ENCODE measurements at places on chromosomes 16 and 17. TPM values are rescaled to one million over a fixed set of nuclear protein-coding genes. Genes with fewer than 3 reads are reported as not detected.

DNA sequence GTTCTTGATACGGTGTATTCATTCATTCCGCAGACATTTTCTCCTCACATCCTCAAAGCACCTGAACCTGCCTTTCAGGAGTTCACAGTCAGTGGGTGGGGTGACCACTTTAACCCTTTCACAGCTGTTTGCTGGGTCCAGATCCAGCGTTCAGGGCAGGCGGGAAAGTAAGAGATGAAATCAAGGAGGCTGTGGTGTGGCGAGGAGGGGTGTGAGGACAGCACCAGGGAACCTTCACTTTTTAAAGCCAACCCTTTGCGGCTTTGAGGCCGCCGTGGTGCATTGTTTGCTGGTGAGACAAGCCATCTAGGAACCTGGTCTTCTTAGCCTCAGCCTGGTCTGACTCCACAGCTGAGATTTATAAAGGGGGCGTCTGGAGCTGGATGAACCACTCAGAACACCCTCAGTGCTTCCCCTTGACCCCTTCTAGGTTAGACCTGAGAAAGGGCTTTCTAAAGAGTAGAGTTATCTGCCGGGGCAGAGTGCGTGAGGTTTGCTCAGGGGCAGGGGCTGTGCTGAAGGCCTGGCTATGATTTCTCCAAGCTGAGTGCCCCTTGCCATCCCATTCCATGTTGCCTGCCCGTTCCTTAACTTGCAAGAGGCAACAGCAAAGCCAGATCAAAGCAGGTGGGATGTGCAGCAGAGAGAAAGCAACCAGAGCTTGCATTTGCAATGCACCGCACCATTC, 933 bp downstream of the CCR7 start:
- no peak for DNase-seq

DNA sequence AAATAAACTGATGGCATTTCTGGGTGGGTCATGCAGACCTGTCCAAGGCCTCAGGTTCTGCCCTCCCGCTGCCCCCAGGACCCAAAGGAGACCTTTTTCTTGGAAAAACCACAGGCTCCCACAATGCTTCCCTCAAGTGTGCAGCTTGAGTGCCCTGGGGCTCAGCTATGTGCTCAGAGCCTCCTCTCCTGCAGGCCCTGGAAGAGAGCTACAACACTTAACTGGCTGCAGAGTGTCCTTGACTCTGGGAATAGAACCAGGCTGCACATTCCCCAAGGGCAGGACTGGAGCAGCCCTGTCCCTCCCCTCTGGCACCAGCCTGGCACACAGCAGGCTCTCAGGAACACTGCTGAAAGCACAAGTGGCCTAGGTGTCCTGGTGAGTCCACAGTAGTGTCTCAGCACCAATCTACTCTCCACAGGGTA, 4.8 kb upstream of the SREBF1 start:
- peak; percentile 81 for DNase-seq

DNA sequence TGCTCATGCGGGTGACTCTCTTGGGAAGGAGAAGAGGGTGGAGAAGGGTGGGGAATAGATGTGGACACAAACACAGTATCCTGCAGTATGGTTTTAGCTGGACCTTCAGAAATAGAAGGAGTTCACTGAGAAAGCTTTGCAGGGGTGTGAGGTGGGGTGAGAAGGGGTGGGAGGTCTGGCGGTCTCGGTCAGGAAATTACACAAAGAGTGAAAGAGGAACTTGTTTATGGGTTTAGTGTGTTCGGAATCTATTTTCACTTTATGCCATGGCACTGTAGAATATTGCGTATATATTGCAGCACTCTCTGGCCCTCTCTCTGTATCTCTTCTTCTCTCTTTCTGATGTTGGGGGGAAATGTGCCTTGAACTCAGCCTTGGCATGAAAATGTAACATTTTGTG, 148.2 kb upstream of the GOT2 start:
- DNase-seq: no peak

DNA sequence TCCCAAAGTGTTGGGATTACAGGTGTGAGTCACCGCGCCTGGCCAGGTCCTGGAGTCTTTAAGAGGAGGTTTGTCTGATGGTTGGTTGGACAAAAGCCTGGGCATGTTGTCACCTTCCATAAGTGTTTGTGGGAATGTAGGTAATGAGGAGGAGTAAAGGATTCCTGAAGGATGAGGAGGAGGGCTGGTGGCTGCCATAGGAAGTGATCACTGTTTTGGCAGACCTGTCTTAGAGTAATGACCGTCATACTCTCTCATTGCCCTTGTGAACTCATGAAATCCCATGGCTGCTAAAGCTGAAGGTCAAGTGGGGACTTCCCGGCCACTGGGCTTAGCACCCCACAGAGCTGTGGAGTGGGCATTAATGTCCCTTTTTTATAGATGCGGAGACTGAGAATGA, 40.5 kb downstream of the TENT4B start:
- DNase-seq: no peak

DNA sequence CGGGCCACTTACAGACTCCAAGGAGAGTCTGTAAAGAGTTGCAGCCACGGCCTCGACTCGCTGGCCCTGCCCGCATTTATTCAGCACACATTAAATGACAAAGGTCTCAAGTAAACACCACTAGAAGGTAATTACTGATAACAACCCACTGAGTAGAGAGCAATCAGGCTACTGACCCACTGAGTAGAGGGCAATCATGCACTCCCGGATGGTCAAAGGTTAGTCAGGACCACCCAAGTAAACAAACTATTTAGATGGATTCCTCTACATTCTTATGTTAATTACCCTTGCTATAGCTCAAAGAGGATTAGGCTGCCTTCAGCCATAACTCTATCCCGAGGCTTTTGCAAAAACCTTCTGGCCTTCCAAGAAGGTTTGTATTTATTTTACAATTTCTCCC, 30.7 kb upstream of the ZNF267 start:
- no peak for DNase-seq

DNA sequence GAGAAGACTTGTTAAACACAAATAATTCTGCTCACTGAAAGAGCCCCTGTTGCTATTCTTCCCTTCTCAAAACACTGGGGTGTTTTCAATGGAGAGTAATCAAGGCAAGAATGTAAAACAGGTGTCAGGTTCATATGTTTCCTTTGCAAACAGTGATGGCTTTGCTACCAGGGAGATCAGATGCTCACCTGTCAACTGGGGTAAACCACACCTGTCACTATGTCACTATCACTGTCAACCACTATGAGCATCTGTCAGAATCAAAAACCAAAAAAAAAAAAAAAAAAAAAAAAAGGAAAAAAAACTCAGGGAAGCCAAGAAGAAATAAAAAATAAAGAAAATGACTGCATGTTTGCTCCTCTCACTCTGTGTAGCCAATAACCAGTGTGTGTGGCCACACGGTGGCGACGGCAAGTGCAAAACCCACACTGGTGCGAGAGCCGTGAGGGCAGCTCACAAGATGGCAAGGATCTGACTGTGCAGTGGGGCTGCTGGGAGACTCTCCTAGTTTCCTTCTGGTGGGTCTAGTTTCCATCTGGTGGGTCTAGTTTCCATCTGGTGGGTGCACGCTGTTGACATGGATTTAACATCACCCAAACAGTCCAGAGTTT, 22.7 kb downstream of the USP22 start:
- no peak for DNase-seq

- DNase-seq: no peak
Measured at GRCh38 chr16:19225651-19226050, 57.6 kb downstream of the SYT17 start.

- no peak for DNase-seq
Measured at GRCh38 chr17:77474292-77474988, 333.7 kb downstream of the SEC14L1 start.

- no peak for DNase-seq
Measured at GRCh38 chr16:56423584-56424403, 1.6 kb downstream of the AMFR start.

- DNase-seq: no peak
Measured at GRCh38 chr17:9095390-9095789, 74.1 kb downstream of the NTN1 start.

DNA sequence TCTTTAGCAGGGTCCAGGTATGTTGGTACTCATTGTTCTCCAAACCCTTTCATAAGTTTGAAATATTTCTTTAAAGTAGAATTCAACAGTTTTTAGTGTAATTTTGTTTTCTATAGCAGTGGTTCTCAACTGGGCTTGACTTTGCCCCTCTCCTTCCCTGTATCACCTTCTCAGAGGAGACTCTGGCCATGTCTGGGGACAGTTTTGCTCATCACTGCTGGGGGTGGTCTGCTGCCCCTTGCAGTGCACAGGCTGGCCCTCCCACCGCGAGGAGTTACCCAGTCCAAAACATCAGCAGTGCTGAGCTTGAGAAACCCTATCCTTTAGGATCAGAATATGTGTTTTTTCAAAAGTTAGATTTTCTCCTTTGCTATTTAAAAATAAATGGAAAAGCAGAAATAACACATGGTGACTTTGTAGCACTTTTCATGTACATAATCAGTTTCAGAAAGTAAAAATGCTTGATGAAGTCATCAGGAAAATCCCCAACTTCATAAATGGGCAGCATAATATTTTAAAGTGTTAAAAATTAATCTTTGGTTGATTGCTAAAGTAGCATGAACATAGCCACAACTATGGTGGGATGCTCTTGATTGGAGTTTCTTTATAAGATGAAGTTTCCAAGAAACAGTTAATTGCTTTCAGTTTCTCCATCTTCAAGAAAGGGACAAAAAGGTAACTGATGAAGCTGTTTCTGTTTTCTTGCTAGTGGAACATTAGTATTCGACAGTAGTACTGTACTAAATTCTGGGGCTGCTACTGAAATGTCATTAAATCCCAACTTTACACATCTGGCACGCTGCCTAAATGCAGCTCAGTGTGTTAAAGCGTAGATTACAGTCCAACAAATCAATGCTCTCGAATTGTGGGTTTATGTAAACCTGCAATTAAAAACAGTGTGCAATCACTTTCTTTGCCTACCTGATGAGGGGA, 70.3 kb downstream of the NETO2 start:
- no peak for DNase-seq

DNA sequence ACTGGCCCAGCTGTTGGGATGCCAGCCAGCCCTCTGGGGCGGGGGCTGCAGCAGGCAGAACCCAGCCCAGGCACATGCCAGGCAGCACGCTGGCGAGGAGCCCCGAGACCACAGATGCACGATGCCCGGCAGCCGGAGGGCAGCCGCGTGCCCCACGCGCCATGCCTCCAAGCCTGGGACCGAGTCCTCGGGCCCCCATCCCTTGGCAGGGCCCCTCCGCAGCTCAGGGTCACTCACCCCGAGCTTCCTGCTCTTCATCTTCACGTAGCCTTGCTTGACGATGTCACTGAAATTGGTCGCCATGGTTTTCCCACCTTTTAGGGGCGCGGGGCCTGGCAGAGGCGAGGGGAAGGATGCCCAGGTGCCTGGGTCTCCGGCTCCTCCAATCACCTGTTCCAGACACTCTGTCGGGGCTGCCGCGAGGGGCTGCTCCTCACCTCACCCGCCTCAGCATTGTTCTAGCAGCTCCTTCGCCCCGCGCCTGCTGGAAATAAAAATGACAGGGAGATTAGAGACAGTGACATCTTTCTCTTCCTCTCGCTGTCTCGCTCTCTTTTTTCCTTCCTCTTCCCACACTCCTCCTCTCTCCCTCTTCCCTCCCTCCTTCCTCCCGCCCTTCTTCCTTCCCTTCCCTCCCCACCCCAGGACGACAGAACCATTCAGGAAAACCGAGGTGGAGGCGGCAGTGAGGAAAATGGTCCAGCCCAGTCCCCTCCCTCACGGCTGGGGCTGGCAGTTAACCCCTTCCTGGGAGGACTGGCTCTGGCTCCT, 6.9 kb downstream of the DOK4 start:
- DNase-seq: no peak

DNA sequence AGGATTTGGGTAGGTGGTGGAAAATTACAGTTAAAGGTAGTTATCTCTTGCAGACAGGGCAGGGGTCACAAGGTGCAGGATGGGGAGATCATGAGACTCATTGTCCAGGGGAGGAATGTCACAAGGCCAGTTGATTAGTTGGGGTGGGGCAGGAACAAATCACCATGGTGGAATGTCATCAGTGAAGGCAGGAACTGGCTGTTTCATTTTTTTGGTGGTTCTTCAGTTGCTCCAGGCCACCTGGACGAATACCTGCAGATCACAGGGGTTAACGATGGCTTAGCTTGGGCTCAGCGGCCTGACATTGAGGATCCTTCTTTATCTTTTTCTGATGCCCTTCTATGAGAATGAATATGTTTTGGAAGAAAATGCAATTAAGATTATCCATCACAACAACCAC, 87.1 kb downstream of the KPNA2 start:
- DNase-seq: no peak

GRCh38 chr16:2692948-2693651, 10.8 kb downstream of the KCTD5 start:
- no peak for DNase-seq

- no peak for DNase-seq
Measured at GRCh38 chr17:83008526-83008925, 70.9 kb upstream of the METRNL start.

DNA sequence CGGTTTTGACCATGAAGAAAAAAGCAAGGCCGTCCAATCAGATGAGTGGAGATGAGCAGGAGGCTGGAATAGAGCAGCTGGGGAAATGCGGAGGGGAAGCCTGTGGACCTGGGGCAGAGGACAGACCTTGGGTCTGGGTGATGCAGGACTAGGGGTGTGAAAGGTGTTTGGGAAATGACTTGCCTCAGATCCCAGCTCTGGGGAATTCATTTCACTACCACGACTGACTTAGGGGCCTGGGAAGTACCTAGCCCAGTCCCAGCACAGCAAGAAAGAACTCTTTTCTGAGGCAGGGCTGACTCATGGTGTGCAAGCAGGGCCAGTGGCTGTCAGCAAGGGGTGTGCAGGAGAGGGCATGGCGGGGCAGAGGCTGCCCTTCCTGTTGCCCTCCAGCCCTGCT, 14.8 kb downstream of the DNAI2 start:
- DNase-seq: no peak

GRCh38 chr17:50053654-50053960, 2.3 kb upstream of the ITGA3 start:
- no peak for DNase-seq

DNA sequence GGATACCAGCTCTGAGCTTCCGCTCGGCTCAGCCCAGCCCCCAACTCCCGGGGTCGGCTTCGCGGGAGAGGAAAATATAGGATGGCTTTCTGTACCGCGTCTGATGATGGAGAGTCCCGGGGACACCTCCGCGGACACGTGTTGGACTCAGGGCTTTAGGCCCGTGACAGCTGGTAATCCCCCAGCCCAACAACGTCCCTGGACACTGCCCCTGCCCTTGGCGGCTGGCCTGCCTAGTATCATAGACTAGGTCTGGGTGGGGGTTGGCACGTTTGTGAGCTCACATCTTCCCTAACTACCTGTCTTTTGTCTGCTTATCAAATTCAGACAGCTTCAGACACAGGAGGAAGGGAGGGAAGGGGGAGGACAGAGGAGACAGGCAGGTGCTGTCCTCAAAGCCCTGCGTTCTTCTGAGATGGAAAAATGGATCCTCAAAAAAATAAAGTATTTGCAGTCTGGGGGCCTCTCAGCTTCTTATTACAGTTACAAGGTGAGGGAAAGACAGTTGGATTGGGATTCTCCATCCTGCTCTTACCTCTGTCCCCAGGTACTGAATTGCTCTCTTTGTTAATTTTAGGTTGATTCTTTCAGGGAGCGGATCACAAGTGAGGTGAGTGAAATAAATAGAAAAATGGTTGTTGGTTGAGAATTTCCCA, 698 bp downstream of the PSME3 start:
- DNase-seq: peak; percentile 60

GRCh38 chr16:566475-567372, at the start of gene NHLRC4:
TSS of gene NHLRC4 (plus strand) at chr16:567005. CDS start at chr16:568048, 1,043 bp downstream.
- peak; percentile 94 for DNase-seq

SLC5A10 gene
- total RNA-seq: 0.16 TPM

NEUROD2 gene
- not detected for total RNA-seq

AOC2 gene
- 0.98 TPM for total RNA-seq

DECR2 gene
- total RNA-seq: 15.8 TPM

RND2 gene
- 6.8 TPM for total RNA-seq

WNT3 gene
- 1.0 TPM for total RNA-seq

ABCA3 gene
- total RNA-seq: 27.8 TPM

ZNF594 gene
- total RNA-seq: 2.9 TPM

All from adrenal gland (tissue), 19 donors.